Right renal pelvis (tissue), 4 donors: ENCODE measurements at places on chromosomes 11 and 22.

- no peak for DNase-seq
These were observed 1.3 kb downstream of the TRAF6 start for GRCh38 chr11:36508743-36509142.

DNA sequence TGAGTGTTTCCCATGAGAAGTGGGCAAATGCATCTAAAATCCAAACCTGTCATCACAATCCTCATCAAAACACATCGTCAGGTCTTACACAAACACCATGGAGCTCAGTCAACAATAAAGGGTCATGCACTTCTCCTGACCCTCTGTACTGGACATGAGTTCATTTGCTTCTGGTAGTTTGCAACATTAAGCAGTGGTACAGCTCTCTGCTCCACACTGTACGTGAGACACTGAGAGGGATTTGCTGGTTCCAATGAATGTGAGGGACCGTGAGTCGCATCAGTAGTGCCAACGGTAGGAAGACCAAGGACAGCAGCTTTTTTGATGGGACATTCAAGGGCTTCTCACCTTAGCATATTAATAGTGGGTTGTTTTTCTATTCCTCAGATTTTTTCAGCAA lies 752.3 kb downstream of the OPCML start:
- no peak for DNase-seq

GRCh38 chr11:93089474-93090102 lies 108.2 kb downstream of the SLC36A4 start:
- no peak for DNase-seq

DNA sequence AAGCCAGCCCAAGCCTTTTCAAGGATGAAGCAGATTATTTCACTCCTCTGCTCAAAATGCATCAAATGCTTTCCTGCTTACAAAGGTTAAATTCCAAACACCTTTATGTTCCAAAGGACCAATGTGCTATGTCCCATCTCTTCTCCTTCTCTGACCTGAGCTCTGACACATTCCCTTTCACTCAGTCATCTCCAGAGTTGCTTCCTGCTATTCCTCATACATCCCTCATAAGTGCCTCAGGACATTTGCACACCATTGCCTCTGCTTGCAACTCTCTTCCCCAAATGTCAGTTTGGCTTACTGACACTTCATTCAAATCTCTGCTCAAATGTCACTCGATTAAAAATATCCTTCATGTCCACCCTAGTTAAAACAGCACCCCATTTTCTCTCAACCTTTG lies 53.3 kb upstream of the BMAL1 start:
- no peak for DNase-seq

DNA sequence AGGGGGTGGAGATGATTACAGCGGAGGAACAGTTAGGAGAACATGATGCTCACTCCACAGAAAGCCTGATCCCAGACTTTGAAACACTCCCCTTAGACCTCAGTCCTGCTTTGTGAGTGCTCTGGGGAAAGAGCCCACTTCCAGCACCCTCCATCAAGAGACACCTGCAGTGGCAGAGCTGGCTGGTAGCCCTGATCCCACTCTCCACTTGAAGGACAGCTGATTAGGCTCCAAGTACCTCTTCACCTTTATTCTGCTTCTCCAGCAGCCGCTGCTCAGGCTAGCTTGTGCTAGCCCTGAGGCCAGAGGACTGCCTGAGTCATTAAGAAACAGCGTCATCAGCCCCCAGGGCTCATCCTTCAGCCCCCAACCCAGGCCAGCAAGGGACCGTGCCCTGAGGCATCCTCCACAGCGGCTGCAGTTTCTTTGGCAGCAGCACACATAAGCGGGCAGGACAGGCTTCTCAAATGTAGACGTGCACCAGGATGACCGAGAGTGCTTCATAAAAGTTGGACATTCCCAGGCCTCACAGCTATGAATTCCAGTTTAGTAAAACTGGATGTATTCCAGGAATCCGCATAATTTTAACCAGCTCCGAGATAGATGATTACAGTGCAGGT lies 146.0 kb upstream of the TBCEL start:
- DNase-seq: no peak

- peak; percentile 75 for DNase-seq
These were observed 137.8 kb downstream of the DBX1 start for GRCh38 chr11:20022363-20023081.

DNA sequence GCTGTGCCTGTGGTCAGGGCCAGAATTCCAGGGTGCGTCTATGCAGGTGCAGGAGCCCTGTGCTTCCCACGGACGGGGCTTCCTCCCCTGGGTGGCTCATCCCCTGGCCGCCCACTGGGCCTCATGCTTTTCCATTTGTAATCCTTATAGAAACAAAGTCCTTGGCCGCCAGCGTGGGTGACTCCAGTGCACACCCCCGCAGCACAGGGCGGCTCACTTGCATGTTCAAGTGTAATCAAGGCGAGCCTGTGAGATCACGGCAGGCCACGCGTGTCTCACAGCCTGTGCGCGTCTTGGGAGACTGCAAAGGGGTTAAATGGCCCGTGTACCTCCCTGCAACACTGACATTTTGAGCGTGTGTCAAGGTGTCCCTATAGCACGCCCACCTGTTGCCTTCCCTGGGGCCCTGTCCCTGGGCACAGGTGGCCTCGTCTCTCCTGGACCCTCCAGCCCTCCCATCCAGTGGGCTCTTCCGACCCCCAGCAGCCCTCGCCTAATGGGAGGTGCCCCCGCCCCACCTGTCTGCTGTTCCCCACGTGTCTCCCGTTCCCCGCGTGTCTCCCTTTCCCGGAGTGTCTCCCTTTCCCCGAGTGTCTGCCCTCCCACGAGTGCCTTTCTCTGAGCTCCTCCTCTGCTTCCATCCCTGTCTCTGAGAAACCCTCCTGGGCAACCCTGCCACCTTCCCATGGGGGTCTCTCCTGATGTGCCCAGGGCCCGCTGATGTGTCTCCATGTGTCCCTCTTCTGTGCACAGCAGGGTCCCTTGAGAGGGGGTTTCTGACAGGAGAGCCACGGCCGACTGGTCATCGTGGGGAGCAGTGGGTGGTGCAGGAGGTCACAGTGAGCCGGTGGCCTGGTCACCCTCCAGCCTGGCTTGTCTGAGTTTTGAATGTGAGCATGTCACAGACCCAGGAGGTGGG lies 1215.3 kb downstream of the BRD1 start:
- DNase-seq: no peak

- no peak for DNase-seq
These were observed 125.8 kb upstream of the POU2AF2 start for GRCh38 chr11:111119751-111120150.

DNA sequence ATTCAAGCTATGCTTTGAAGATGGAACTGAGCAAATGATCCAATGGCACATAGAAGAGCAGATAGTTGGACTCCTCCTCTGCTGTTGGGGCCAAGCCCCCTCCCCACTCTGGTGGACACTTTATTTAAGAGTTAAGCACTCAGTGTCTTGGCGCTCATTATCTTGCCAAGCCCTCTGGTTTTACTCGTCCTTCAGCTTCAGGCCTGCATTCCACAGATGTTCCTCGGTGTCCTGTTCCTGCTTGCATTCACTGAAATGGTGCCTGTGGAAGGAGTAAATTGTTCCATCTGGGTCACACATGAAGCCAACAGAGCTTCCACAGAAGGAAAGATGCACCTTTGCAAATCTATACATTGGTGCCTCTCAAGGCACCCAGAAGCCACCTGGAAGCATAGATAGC lies 26.1 kb downstream of the MAML2 start:
- DNase-seq: no peak

DNA sequence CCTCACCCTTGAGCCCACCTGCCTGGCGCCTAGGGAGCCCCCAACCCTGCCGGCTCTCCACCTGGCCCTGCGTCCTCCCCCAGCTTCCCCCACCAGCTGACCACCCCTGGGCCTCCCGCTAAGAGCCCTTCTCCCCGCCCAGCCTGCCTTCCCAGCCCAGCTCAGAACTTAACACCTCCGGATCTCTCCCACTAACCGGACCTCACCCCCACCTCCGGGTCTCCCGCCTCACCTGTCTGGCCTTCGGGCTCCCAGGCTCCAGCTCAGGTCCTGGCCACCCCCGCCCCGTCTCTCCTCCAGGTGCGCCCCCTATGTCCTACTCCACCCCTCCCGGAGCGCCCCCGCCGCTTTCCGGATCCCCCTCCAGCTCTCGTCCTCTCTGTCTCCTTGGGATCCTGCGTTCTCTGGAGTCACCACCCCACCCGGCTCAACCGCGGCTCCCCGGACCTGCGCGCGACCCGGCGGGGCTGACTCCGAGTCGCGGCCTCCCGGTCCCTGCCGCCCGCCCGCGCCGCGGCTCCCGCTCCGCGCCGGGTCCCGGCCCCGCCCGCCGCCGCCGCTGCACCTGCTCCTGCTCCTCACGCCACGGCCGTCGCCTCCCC lies at the start of gene KCNJ11:
TSS of gene KCNJ11 (minus strand) at position 51 of the 602 bp plus-strand sequence. CDS start 568 bp downstream, outside the sequence.
- no peak for DNase-seq

DNA sequence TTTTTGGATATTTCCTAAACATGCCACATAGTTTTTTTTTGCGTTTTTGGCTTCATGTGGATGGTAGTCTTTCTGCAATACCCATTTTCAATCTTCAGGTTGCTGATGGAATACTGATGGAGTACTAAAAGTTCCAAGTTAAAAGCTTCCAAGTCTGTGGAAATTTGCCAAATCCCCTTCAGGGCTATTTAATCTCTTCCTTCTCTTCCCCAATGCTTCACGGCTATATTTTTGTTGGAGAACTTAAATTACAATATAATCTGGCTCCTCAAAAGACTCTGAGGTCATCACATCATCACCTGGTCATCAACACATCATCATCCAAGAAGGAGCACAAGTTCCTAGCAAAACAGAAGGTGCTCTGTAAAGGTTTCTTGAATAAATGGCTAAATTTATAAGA lies 881.0 kb upstream of the TENM4 start:
- DNase-seq: no peak

DNA sequence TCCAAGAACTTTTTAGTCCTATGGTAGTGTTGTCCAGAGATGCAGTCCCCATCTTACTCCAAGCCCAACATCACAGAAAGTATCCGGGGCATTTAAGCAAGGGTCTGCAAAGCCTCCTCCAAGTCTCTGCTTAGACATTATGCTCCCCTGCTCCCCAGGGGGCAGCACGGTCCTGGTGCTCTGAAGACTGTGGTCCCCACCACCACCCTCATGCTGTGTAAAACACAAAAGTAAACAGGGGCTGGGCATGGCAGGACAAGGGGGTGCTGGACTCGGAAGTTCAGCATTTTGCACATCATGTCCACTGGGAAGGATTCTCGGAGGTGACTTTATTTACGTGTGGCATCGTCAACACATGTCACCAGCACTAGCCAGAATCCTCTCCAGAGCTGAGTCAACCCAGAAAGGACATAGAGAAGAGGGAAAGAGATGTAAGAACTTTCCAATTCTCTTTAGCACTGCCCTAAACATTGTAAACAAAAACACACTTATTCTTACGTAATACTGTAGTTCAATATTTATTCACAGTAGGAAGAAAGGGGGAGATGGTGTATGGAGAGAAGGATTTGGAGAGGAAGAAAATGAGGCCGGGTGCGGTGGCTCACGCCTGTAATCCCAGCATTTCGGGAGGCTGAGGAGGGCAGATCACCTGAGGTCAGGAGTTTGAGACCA lies 37.7 kb downstream of the TCIRG1 start:
- DNase-seq: no peak

DNA sequence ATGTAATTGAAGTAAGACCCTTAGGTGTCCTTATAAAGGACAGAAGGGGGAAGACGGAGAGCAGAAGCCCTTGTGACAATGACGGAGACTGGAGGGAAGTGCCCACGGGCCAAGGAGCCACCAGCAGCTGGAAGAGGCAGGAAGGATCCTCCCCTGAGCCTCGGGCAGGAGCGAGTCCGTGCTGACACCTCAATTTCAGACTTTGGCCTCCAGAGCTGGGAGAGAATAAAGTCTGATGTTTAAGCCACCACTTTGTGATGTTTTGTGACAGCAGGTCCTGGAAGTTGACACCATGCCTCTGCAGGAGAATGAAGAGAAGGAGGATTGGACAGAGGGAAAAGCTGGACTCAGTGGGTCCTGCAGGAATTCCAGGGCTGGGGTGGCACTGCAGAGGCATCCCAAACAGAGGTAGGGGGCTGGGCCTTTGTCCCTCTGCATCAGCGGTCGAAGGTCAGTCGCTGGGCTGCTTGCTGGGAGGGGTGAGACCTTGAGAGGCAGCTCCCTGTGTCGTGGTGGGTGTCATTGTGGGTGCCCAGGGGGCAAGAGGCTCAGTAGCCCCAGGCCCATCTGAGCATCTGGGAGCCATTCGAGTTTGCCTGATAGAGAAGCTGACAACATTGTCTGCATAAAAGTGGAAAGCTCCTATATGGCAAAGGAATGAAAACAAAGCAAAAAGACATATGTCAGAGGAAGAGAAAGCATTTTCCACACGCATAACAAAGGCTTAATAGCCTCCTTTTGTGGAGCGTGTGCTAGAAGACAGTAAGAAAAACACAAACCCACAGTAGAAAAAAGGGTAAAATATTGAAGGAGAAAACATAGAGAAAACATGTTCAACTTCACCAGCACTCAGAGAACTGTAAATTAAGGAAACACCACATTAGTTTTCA lies 68.8 kb downstream of the RTL6 start:
- DNase-seq: no peak

DNA sequence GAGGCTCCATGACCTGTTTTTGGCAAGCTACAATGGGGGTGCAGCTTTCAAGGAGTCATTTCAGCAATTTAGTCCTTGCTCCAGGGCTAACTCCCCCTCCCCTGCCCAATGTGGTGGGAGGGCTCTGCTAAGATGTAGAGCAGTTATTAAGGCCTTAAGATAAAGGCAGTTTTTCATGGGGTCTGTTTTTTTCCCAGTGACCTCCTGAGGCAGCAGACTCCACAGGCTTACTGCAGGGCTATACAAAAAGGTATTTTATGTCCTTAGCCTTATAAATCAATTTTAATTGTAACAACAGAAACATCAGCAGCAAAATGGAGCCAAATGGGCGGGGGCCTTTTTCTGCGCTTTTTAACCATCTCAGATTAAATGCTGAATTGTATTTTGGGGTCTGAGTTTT lies 192.3 kb downstream of the KIRREL3 start:
- DNase-seq: no peak

- DNase-seq: no peak
These were observed 36.7 kb downstream of the ISX start for GRCh38 chr22:35102663-35103062.

- no peak for DNase-seq
These were observed 184.3 kb downstream of the IGLL1 start for GRCh38 chr22:23395530-23396361.

DNA sequence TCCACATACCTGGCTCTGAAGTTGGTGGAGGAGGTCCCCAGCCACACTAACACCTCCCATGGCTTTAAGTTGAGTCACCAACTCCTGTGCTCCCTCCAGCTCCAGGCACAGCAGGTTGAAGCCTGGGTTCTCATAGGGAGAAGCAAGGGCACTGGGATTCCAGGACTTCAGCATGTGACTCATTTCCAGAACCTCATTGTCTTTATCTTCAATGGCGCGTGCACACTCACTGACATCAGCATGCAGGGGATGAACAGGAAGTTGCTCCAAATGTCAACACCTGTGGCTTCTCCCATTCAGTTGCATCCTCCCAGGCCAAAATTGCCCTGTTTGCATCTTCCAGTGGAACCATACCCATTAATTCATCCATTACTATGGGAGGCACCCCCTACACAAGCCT lies 5.8 kb upstream of the UBQLNL start:
- DNase-seq: no peak

GRCh38 chr11:6587360-6587953 lies 16.0 kb downstream of the RRP8 start:
- DNase-seq: no peak
